GM04504 (cell line): ENCODE measurements at places on chromosomes 16 and 17.

DNA sequence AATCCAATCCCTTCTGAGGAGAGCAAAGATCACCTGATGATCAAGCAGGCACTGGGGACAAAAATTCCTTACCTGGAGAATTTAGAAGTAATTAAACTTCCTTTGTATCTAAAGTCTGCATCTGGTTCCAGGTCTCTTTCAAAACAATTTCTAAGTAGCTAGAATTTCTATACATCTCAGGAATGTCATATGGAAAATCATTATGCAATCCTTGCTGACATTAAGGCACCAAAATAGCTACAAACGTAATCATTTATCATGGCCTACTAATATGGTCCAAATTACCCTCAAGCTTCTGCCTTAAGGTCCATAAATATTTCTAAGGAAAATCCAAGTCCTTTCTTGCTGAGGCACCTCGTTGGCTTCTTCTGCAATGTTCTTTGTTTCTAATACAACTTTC, 32.9 kb upstream of the YPEL2 start:
- DNase-seq = no peak

GRCh38 chr16:14640538-14640937, 7.8 kb downstream of the BFAR start:
- DNase-seq = no peak

GRCh38 chr16:84085773-84086172, 31.0 kb downstream of the MBTPS1 start:
- DNase-seq = no peak

DNA sequence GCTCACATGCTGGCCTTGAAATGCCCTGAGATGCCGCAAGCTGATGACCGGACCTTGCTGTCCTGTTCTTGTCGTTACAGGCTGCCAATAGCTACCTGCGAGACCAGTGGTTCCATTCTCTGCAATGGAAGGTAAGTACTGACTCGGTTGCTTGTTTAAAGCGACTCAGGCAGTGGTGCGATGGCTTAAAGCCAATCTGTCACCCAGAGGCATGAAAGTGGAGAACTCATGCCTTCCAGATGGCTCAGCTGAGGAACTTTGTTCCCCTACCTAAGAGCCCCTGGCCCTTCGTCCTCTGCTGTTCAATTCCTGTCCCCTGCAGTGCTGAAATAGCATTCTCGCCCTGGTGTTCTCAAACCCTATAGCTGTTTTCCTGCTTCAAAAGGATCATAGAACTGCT, 158.3 kb upstream of the PLCG2 start:
- DNase-seq = no peak
